ENCODE measurements at places on chromosomes 1 and 21. TPM values are rescaled to one million over a fixed set of nuclear protein-coding genes. Genes with fewer than 3 reads are reported as not detected.

GRCh38 chr1:91569411-91570119, 68.9 kb downstream of the CDC7 start:
- DNase-seq = peak; percentile 83

DNA sequence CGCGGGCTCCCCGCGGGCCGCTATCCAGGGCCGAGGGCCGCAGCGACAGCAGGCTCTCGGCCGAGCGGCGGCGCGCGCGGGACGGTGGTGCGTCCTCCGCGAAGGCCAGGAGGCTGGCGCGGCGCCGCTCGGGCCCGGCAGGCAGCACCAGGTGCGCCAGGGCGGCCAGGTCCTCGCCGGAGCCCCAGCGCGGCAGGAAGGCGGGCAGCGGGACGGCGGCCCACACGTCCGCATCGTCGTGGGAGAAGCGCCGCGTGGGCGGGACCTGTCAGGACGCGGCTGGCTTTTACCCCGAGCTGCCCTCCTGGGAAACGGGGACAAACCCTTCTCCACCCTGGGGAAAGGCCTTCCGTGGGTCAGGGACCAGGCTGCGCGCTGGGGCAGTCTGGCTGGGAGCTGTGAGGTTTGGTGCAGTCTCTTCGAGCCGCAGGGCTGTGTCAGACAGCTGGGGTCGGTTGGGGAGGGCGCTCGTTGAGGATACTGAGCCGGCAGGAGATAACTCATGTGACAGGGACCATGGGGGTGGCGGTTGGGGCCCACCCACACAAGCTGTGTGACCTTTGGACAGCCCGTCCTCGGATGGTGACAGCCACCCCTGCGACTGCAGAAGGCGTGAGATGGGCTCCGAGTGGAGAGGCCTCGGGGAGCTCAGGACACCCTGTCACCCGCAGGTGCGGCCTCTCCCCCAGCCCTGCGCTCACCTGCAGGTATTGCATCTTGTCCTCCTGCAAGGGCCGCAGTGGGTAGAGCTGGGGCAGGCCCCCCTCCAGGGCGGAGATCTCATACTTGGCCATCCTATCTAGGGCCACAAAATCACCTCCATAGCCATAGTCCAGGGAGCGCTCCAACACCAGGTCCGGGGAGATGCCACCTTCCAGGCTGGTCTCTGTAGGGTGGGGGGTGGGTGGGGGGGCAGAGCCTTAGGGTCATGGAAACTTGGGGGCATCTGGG, 6.0 kb downstream of the HES3 start:
- no peak for DNase-seq

DNA sequence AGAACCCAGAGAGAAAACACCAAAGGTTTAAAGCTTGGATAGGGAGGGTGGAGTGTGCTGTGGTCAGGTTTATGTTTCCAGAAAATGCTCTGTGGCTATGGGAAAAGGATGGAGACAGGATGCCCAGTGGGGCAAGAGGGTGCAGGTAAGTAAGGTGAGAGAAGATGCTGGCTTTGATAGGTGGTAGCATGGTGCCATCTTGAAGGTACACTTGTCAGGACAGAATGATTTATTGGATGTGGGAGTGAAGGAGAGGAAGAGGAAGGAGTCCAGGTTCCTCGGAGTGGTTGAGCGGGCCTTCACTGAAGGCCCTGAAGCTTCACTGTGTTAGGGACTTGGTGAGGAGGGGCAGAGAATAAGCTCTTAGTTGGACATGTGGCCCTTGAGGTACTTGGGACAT, 3.6 kb downstream of the PTPRF start:
- DNase-seq = no peak

DNA sequence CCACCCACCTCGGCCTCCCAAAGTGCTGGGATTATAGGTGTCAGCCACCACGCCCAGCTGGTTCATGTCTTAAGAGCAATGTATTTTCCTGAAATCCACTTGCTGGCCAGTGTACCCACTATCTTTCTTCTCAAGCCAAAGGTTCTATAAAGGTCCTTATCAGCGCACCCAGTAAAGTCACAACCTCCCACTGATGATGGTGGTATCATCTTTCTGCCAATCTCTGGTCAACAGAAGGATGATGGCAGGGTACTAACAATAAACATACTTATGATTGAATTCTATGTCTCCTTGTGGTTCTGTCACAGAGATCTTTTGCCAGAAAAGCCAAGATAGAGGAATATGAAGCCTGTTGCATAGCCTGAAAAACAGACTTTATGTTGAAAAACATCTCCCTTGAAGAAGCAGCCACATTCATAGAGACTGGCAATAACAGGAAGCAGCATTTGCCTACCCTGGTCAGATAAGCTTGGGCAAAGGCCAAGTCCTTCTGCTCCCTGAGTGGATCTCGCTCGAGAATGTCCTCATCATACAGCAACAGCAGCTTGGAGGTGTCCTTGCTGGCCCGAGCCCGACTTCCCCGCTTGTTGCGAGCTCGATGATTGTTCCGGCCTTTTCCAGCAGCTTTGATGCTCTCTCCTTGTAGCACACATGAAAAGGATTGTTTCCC, 73.0 kb downstream of the DAP3 start:
- no peak for DNase-seq

The OR2T2 gene
- total RNA-seq = not detected

- DNase-seq = no peak
These were observed 164.7 kb upstream of the RGS18 start for GRCh38 chr1:191993549-191993948.

- no peak for DNase-seq
These were observed 41.3 kb downstream of the PGM1 start for GRCh38 chr1:63634471-63634870.

GRCh38 chr1:109277434-109278204, 5.3 kb downstream of the PSRC1 start:
- peak; percentile 73 for DNase-seq

DNA sequence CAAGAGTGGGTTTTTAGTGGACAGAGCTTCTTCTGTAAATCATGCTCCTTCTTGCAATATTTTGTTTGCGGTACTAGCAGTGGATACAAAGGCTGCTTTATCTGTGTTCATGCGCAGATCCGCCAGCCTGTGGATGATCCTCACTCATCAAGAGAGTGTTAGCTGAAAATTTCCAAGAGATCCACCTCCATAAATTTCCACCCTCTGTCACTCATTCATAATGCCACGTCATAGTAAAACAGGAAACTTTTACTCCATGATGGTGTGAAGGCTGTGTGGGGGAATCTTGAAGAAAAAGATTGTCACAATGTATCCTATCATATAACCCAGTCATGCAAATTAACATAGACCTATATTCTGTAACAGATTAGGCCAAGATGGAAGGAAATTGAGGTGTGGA, 4.4 kb upstream of the MAPKAPK2 start:
- DNase-seq = no peak

DNA sequence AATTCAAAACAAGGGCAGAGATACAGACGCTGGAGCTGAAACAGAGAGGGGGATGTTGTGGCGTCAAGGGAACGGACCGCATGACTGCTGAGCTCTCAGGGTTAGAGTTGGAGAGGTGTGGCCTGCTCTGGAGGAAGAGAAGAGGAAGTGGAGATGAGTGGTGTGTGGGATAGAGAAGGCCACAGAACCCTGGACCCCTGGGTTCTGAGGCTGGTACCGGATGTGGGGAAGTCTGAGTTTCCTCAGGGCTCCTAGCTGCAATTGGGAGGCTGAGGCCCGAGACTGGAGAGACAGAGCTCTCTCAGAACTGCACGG, 1.8 kb downstream of the BCAN start:
- no peak for DNase-seq

The PRAMEF26 gene
- not detected for total RNA-seq

The DCST2 gene
- not detected for total RNA-seq

- no peak for DNase-seq
These were observed 14.1 kb upstream of the ATP1B1 start for GRCh38 chr1:169092399-169092798.

DNA sequence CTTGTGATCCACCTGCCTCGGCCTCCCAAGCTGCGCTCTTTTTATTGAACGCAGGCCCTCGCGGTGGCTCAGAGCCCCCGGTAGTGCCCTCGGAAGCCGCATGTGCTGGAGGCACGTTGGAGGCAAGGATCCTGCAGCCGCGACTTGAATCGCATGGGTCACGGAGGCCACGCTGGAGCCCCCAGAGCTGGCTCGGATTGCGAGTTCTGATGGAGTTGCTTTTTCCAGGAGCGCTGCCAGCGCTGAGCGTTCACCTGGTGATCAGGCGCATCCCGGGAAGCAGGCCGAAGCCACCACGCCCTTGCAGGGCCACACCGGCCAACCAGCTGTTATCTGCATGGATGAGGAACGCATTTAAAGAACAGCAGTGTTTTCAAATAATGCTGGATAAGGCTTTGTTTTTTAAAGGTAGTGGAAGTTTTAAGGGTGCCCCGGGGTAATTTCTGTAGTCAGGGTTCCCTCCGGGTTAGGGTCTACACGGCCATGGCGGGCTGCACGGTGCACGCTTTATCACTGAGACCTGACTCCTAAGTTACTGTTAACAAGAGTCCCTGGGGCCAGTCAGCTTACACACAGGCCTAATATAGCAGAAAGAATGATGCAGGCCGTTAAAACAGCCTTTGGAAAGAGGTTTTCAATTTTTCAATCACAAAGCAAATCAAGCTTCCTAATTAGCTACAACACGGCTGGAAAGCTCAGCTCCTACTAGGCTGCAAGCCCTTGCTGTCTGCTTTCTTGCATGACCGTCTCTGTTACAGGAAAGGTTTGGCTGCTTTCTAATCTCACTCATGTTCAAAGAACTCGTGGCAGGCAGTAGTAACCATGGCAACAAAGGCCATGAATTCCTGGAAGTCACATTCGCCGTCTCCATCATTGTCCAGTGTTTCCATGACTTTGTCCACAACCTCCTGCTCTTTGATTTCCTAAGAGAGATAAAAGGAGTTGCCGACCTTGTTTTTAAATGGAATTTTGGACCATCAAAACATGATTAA, 6.0 kb downstream of the S100B start:
- peak; percentile 57 for DNase-seq

The DNAJC11 gene
- 32.9 TPM for total RNA-seq

GRCh38 chr21:40516335-40516734, 330.6 kb downstream of the DSCAM start:
- DNase-seq = no peak

The SERPINC1 gene
- total RNA-seq = not detected

The PDZK1 gene
- not detected for total RNA-seq

- DNase-seq = no peak
These were observed 58.0 kb downstream of the PGM1 start for GRCh38 chr1:63651161-63651701.

- no peak for DNase-seq
These were observed 185.7 kb downstream of the FOXD2 start for GRCh38 chr1:47623557-47623940.

- no peak for DNase-seq
These were observed 1.5 kb downstream of the GPATCH4 start for GRCh38 chr1:156599811-156600210.

The IFI44 gene
- 54.7 TPM for total RNA-seq

GRCh38 chr1:205144751-205145150, 23.0 kb upstream of the RBBP5 start:
- no peak for DNase-seq

DNA sequence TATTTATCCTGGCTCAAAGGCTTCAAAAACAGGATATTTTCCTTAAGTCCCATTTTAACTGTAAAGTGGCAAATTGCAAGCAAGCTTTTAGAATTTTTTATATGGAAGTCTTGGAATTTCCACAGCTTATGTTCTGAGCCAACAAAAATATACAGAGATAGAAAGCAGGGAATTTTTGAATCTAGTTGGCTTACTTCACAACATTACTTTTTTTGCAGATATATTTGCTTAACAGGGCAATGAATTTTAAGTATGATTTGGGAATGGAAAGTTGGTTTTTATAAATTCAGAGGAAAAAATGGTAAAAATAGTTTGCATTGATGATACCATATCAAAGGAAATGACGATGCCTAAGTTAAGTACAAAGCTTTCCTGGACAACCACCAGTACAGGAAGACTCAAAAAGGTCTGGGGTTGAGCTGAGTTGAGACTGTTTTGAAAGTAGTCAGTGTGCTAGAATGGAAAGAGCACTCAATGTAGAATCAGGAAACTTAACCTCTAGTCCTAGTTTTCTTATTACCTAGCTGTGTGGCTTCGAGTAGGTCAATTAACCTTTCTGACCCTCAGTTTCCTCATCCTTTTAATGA, 11.0 kb upstream of the VCAM1 start:
- DNase-seq = no peak

The FOXD3 gene
- total RNA-seq = 1.4 TPM

DNA sequence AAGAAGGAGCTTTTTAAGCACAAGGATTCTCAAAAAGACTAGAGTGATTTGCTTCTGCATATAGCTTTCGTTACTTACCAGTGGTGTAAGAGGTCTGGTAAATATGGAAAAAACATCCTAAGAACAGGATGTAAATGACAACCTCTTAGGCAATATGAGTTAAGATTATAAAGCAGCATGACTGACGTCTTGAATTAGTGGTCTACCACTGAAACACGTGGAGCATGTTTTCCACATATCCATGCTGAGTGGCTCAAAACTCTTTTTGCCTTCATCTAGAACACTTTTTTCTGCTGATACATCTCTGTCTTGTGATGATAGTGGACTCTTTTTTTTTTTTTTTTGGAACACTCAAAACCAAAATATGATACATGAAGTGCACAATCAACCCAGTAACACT, 44.6 kb downstream of the RCAN1 start:
- no peak for DNase-seq

DNA sequence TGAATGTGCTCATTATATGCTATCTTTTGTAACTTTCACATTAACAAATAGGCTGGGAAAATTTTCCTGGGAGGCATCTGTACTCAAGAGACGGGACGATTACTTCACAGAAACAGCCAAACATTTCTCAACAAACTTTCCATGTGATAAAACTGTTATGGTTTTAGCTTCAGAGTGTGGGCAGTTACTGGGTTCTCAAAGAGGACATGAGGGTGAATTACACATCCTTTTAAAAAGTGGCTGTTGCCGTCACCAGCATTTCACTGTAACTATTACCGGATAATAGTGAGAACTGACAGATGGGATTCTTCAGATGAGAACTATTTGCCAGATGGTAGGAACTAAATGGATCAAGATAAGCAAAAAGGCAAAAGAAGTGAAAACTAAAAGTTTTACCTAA, 109.1 kb downstream of the APP start:
- DNase-seq = no peak

Data from uterus (tissue), 4 donors.